ENCODE measurements at places on chromosomes 2 and 18.

GRCh38 chr2:233082931-233083755 lies 23.0 kb downstream of the INPP5D start:
- DNase-seq, result no peak
- H3K27me3 ChIP-seq, result peaks cover 21% of the 10 kb centered on the region
- H3K4me1 ChIP-seq, result peaks cover 96% of the 10 kb centered on the region
- peak overlapping the region; percentile 86 for H3K4me3 ChIP-seq
- peak overlapping the region; percentile 98 for H3K27ac ChIP-seq
- H3K36me3 ChIP-seq, result peaks cover 34% of the 10 kb centered on the region

GRCh38 chr2:33577668-33578067 lies 21.4 kb downstream of the FAM98A start:
- peaks cover 8% of the 10 kb centered on the region for H3K36me3 ChIP-seq
- no peak for DNase-seq
- H3K27me3 ChIP-seq, result peaks cover 2% of the 10 kb centered on the region

- H3K36me3 ChIP-seq, result no peaks in the 10 kb centered on the region
- H3K4me1 ChIP-seq, result no peaks in the 10 kb centered on the region
- DNase-seq, result no peak
These were observed 55.1 kb downstream of the SPHKAP start for GRCh38 chr2:228126401-228126800.

DNA sequence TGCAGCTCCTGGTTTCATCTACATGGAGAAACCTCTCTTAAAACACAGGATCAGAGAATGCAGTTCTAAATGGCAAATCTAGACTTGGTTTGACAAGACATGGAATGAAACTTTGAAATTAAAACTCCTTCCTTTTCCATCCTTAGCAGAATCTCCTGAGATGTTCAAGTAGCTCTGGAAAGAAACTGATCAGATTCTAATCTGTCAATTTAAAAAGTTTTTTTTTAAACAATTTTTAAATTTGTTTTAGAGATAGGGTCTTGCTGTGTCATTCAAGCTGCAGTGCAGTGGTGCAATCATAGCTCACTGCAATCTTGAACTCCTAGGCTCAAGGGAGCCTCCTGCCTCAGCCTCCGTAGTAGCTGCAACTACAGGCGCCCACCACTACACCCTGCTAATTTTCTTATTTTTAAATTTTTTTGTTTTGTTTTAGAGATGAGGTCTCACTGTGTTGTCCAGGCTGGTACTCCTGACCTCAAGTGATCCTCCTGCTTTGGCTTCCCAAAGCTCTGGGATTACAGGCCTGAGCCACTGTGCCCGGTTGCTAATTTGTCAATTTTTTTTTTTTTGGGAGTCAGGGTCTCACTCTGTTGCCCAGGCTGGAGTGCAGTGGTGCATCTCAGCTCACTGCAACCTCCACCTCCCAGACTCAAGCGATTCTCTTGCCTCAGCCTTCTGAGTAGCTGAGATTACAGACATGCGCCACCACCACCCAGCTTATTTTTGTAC lies 216.7 kb downstream of the TGIF1 start:
- no peak for DNase-seq
- no peaks in the 10 kb centered on the region for H3K4me1 ChIP-seq
- H3K36me3 ChIP-seq, result no peaks in the 10 kb centered on the region
- H3K27ac ChIP-seq, result no peak overlapping the region

- no peak overlapping the region for H3K4me3 ChIP-seq
- no peaks in the 10 kb centered on the region for H3K27me3 ChIP-seq
- no peak overlapping the region for H3K27ac ChIP-seq
- H3K36me3 ChIP-seq, result peaks cover 25% of the 10 kb centered on the region
These were observed 70.3 kb downstream of the WDR7 start for GRCh38 chr18:56721491-56721890.

GRCh38 chr18:9290156-9290555 lies 44.4 kb upstream of the TWSG1 start:
- H3K27me3 ChIP-seq, result no peaks in the 10 kb centered on the region
- H3K36me3 ChIP-seq, result peaks cover 38% of the 10 kb centered on the region
- no peak overlapping the region for H3K4me3 ChIP-seq
- no peak for DNase-seq

- DNase-seq, result no peak
- no peak overlapping the region for H3K4me3 ChIP-seq
- H3K27me3 ChIP-seq, result no peaks in the 10 kb centered on the region
- no peaks in the 10 kb centered on the region for H3K36me3 ChIP-seq
- peaks cover 21% of the 10 kb centered on the region for H3K4me1 ChIP-seq
- H3K27ac ChIP-seq, result no peak overlapping the region
These were observed 54.7 kb downstream of the EML4 start for GRCh38 chr2:42223855-42224268.

DNA sequence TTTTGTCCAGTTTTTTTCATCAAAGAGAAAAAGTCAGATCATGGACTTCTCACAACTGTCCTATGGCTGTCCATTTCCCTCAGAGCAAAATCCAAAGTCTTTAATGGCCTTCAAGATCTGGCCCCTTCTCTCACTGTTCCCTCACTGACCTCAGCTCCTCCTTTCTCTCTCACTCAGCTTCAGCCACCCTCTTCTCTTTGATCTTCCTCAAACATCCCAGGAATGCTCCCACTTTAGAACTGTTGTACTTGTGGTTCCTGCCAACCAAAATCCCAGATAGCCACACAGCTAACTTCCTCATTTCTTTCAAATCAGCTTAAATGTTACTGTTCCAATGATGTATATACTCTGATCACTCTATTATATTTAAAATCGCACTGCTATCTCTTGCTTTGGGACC lies 82.9 kb downstream of the NUP35 start:
- no peak overlapping the region for H3K4me3 ChIP-seq
- H3K4me1 ChIP-seq, result no peaks in the 10 kb centered on the region
- H3K27ac ChIP-seq, result no peak overlapping the region
- peaks cover 13% of the 10 kb centered on the region for H3K36me3 ChIP-seq
- H3K27me3 ChIP-seq, result no peaks in the 10 kb centered on the region
- DNase-seq, result no peak

- no peaks in the 10 kb centered on the region for H3K36me3 ChIP-seq
- DNase-seq, result no peak
- H3K27ac ChIP-seq, result no peak overlapping the region
These were observed 50.5 kb upstream of the HS6ST1 start for GRCh38 chr2:128369108-128369555.

DNA sequence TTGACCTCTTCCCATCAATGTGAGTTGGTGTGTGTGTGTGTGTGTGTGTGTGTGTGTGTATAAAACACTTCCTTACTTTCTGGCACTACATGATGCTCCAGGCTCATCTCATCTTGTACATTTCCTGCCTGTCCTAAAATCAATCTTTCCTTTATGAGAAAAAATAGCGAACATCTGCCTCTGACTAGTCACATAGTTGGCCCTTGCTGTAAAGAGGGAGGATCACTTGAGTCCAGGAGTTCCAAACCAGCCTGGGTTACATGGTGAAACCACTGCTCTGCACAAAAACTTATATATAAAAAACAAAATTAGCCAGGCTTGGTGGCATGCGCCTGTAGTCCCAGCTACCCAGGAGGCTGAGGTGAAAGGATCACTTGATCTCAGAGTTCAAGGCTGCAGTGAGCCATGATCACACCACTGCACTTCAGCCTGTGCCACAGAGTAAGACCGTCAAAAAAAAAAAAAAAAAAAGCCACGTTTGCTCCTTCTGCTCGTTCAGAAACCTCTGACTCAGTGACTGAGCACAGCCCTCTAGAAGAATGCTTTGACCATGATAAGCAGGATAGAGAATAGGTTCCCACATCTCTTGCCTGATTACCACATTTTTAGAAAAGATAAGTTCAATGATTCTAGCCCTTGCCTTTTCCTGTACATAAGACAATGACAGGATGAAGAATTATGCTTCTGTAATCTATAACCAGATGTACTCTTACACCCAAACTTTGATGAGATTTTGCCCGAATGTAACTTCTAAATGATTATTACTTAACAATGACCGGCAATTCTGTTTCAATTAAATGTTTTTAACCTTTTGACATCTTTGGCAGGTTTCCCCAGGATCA lies 45.2 kb upstream of the ST3GAL5 start:
- H3K4me1 ChIP-seq, result peaks cover 4% of the 10 kb centered on the region
- H3K36me3 ChIP-seq, result no peaks in the 10 kb centered on the region
- H3K27me3 ChIP-seq, result peaks cover 4% of the 10 kb centered on the region
- no peak overlapping the region for H3K4me3 ChIP-seq
- no peak overlapping the region for H3K27ac ChIP-seq
- no peak for DNase-seq

GRCh38 chr18:432791-433190 lies 67.7 kb downstream of the COLEC12 start:
- no peaks in the 10 kb centered on the region for H3K4me1 ChIP-seq
- H3K36me3 ChIP-seq, result no peaks in the 10 kb centered on the region
- no peak for DNase-seq

GRCh38 chr2:193074933-193075332 lies 880.2 kb upstream of the TMEFF2 start:
- peaks cover 2% of the 10 kb centered on the region for H3K27me3 ChIP-seq
- no peak overlapping the region for H3K4me3 ChIP-seq
- no peaks in the 10 kb centered on the region for H3K4me1 ChIP-seq
- H3K36me3 ChIP-seq, result no peaks in the 10 kb centered on the region
- no peak overlapping the region for H3K27ac ChIP-seq
- DNase-seq, result no peak

DNA sequence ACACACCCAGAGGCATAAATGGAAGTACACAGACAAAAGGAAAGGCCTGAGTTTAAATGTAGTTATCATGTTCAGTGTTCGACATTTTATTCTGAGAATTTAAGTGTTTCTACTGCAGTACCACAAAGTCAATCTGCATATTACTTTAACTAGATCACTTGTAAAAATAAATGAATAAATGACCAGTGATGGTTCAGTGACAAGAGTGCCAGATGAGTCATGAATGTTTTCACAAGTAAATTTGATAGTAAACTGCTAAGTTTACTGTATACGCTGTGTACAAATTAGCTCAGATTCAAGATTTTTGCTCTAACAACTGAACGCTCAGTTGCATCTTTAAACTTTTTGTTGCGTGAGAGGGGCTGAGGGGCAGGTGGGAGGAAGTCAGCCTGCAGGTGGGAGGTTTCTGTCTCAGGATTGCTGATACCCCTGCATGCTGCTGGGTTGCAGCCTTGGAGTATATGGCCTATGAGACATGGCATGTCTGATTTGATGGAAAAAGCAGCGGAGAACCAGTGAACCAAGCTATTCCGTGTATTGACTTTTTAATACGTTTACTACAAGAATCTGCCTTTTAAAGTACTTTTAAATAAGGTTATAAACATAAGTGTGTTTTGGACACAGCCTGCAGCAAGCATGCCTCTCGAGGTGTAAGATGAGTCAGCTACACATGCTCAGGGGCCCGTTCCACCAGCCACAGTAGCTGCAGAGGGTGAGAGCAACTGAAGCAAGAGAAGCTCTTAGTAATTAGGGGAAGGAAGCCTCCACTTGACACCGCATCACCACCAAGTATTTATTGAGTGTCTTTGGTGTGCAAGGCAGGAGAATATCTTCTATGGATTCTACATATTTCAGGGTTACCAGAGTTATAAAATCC lies 245.1 kb downstream of the NEDD4L start:
- H3K4me3 ChIP-seq, result no peak overlapping the region
- no peaks in the 10 kb centered on the region for H3K36me3 ChIP-seq
- peaks cover 2% of the 10 kb centered on the region for H3K27me3 ChIP-seq
- no peak overlapping the region for H3K27ac ChIP-seq

- no peaks in the 10 kb centered on the region for H3K4me1 ChIP-seq
- H3K27me3 ChIP-seq, result no peaks in the 10 kb centered on the region
- DNase-seq, result no peak
- no peak overlapping the region for H3K4me3 ChIP-seq
These were observed 145.8 kb downstream of the BABAM2 start for GRCh38 chr2:28036307-28036706.

DNA sequence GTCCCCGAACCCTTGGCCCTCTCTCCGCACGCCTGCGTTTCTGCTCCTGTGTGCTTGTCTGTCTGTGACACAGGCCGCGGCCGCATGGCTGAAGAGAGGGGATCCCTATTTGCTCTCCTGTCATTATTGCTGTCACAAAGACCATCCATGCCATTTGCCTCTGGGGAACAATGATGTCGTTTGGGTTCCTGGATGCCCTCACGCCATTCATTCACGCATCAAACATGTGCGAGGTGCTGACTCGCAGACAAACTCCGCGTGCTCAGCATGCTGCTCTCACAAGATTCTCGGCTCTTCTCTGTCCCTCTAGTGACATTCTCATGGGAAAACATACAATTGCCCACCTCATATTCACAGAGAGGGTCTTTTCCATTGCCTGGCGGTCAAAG lies 67.8 kb downstream of the ASB1 start:
- DNase-seq, result no peak
- H3K27ac ChIP-seq, result no peak overlapping the region
- peaks cover 4% of the 10 kb centered on the region for H3K4me1 ChIP-seq
- H3K36me3 ChIP-seq, result no peaks in the 10 kb centered on the region
- H3K27me3 ChIP-seq, result peaks cover 2% of the 10 kb centered on the region
- no peak overlapping the region for H3K4me3 ChIP-seq

DNA sequence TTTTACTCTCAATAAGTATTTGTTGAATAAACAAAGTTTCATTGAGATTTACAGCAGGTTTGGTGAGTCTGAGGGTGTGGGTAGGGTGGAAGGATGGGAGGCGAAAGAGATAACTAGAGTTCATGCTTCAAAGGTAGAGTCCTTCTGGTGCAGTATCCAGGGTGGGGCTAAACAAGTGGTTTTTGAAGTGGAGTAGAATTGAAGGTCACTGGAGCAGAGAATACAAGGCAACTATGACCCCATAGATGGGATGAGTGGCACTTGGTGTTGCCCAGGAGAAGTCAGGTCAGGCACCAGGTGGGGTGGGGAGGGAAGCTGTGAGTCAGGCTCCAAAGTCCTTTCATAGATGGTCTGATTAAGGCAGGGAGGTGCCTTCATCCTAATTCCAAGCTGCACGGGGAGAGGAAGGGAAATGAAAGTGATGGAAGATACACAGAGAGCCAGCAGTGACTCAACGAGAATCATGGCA lies 6.6 kb upstream of the CAB39 start:
- H3K36me3 ChIP-seq, result no peaks in the 10 kb centered on the region
- H3K4me1 ChIP-seq, result no peaks in the 10 kb centered on the region
- H3K27ac ChIP-seq, result no peak overlapping the region

GRCh38 chr2:240468303-240469238 lies 33.1 kb downstream of the GPC1 start:
- no peak for DNase-seq
- no peaks in the 10 kb centered on the region for H3K27me3 ChIP-seq
- no peaks in the 10 kb centered on the region for H3K4me1 ChIP-seq
- peaks cover 13% of the 10 kb centered on the region for H3K36me3 ChIP-seq
- no peak overlapping the region for H3K27ac ChIP-seq

GRCh38 chr2:12126318-12126717 lies 379.9 kb downstream of the LPIN1 start:
- H3K27me3 ChIP-seq, result no peaks in the 10 kb centered on the region
- peak overlapping the region; percentile 16 for H3K27ac ChIP-seq

All from immature natural killer cell (primary cell).